AG10803 (cell line): ENCODE measurements at places on chromosomes 6 and 20.
A peak's percentile ranks its signal among the peaks of the same experiment; 100 is the strongest.

DNA sequence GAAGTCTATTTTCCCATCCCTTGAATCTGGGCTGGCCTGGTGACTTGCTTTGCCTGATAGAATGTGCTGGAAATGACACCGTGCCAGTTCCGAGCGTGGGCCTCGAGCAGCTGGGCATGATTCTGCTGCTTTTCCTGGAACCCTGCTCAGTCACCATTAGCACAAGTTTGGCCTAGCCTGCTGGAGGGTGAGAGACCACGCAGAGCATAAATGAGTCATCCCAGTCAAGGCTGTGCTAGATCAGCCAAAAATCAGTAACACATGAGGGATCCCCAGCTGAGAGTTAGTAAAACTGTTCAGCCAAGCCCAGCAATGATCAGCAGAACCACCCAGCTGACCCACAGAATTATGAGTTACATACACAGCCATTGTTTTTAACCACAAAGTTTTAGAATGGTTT, 74.8 kb upstream of the TOP1 start:
- DNase-seq: peak; percentile 63

DNA sequence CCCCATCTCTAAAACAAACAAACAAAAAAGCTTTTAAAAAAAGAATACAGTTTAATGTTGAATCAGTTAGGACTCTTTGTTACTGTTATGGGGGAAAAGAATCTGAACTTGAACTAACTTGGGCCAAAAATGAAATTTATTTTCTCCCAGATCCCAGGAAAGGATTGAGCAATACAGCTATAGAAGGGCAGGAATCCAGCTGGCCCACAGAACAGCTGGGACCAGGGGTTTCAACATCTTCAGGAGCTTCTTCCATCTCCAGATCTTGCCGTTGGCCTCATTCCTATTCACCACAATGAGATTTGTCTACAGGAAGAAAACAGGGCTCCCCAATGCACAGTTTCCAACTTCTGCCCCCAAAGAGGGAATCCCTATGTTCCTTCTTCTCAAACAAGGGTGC, 43.2 kb upstream of the AKAP12 start:
- DNase-seq: peak; percentile 86

DNA sequence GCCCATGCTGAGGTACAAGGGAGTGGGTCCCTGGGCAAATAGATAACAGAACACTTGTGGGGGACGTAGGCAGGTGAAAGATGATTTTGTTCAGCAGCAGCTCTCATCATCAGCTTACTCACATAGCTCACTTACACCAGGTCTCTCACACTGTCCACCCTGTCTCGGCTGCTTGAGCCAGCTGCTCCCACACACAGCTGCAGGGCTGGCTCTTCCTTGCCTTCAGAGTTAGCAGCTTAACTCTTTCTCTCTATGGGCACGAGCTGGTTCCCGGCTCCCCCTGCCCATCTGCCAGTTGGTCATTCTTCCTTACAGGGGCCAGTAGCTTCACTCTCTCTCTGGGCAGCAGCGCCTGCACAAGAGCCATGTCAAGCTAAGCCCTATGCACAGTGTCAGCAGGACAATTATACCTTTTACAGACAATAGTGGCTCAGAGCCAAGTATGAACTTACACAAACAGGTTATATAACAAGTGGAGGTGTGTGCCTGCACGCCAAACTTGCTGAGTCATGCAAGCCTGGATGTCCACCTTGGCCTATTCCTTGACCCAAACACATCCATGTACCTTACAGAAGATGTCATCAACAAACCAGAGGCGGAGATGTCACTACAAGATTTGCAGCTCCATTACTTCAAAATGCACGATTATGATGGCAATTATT, 18.7 kb downstream of the ZNF391 start:
- DNase-seq: no peak

GRCh38 chr20:3825526-3825925, 5.2 kb downstream of the AP5S1 start:
- no peak for DNase-seq

DNA sequence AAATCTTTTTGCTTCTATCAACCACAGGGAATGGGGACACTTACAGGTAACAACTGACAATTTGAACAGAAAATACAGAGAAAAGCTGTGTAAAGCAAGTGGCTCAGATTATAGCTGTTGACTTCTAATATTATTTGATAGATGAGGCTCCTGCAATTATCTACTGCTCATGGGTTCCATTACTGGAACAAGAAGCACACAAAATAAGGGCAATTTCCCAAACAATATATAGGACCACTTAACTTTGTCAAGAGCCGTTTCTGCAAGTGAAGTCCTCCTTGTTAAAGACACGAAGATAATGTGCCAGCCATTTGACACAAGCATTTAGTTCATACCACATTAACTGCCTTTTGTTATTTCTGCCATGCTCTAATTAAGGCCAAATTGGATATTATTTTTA, 315.5 kb upstream of the ARID1B start:
- DNase-seq: no peak

DNA sequence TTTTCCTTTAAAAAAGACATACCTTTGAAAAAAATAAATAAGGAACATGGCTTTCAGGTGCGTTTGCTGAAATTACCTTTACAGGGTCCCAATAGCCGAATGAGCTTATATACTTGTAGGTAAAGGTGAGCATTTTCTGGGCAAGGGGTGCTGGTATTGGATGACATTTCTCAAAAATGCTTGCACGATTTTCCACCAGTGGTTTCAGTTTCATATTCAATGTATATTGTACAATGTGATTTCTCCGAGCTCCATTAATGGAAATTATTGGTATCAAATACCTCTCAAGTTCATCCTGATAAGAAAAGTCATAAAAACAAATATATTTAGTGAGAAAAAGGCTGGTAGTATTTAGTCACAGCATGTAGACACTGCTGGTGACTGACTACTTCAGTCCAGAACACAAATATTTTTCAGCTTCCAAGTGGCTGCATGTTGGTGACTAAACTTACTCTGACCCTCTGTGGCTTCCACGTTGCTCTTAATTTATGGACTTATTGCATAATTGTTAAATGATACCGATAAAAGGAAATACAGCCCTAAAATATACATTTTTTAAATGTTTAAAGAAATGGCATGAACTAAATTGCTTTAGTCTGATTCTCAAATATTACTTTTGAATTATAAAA, 32.9 kb upstream of the ZBTB24 start:
- DNase-seq: peak; percentile 8

DNA sequence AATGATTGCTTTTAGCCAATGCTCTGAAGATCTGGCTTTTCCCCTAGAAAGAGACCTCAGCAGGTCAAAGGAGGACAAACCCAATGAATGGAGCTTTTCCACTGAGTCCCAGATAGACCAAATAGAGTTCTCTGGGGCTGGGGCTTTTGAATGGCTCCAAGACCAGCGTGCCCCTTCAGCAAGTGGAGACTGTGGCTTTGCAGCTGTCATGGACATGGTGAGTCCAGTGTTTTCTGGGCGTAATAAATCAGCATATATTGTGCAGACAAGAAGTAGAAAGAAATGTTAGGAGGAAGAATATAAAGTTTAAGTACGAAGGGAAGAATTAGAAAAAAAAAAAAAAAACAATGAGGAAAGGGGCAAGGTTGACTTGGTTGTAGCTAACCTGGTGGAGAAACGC, 28.1 kb downstream of the ULBP1 start:
- DNase-seq: no peak

- DNase-seq: peak; percentile 55
These were observed 188.1 kb downstream of the UBE3D start for GRCh38 chr6:82877213-82878195.

- no peak for DNase-seq
These were observed 94.8 kb downstream of the MBOAT1 start for GRCh38 chr6:20117474-20117873.

GRCh38 chr6:21868226-21868625, 274.7 kb downstream of the SOX4 start:
- DNase-seq: no peak

GRCh38 chr20:47663354-47664067, 121.8 kb downstream of the SULF2 start:
- peak; percentile 73 for DNase-seq

DNA sequence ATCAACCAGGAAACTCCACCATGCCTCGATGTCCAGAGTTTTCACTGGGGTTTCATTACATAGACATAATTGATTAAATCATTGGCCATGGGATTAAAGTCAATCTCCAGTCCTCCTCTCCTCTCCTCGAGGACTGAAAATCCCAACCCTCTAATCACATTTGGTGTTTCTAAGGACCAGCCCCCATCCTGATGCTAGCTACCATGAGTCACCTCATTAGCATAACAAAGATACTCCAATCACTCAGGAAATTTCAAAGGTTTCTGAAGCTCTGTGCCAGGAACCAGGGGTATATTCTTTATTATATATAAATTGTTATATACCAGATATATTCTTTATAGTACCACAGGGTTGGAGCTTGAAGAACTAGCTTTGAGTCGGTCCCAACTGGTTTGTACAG, 212.9 kb upstream of the PRND start:
- no peak for DNase-seq

DNA sequence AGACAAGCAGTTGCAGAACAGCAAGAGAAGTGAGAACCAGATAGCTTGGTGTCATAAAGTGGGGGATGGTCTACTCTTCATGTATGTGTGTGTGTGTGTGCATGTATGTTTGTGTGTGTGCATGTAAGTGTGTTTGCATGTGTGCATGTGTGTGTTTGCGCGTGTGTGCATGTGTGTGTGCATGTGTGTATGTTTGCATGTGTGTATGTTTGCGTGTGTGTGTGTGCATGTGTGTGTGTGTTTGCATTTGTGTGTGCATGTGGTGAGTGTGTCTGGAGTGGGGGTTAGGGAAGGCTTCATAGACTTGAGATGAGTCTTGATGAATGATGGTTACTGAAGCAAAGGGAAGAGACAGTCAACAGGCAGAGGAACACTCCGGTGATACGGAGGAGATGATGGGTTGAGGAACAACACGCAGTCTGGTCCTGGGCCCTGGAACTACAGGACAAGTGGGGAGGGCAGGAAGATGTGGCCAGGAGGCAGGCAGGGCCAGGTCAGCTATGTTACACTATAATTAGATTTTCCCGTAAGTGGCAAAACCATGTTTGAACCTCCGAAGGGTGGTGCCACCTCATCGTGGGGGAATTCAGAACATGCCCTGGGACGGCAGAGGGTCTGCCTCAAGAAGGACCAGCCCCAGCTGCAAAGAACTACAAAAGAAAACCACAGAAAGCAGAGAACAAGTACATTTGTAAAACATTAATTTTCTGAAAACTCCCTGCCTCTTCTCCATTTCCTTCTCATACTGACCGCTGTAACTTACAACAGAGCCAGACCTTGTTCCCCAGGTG, 38.7 kb upstream of the PDE10A start:
- DNase-seq: no peak

GRCh38 chr6:131000544-131000943, 62.5 kb downstream of the EPB41L2 start:
- DNase-seq: no peak

GRCh38 chr6:133240511-133241085, 559 bp upstream of the EYA4 start:
- no peak for DNase-seq

DNA sequence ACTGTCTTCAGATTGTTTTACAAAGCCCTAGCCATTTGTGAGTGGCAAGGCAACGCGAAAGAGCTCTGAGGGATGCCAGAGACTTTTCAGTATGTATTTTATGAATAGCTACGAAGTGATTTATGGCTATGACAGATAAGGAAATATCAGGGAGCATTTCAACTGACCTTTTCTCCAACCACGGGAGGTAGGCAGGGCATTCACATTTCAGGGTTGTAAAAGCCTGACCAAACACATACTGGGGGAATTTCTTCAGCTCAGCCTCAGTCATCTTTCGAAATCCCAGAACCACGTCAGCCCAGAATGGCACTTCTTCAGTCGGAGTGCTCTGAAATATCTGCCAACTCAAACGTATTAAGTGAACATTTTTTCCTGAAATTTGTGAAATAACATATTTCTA, 10.8 kb downstream of the DDO start:
- DNase-seq: peak; percentile 42

DNA sequence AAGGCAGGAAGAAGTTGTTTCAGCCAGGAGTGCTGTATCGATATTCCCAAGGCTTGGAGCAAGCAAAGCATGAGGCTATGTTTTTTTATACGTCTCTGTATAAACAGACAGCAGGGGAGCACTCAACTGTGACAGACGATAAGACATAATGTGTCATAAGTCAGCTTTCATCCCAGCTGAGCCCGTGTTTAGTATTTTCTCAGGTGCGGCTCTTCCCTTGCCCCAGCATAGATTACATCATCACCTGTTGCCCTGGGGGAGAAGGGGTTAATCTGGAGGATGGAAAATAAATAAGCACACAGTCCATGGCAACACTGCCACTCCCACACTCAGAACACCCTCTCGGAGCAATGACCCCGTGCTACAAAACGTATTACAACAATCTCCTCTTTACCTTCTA, 22.1 kb upstream of the KCNK5 start:
- DNase-seq: no peak

DNA sequence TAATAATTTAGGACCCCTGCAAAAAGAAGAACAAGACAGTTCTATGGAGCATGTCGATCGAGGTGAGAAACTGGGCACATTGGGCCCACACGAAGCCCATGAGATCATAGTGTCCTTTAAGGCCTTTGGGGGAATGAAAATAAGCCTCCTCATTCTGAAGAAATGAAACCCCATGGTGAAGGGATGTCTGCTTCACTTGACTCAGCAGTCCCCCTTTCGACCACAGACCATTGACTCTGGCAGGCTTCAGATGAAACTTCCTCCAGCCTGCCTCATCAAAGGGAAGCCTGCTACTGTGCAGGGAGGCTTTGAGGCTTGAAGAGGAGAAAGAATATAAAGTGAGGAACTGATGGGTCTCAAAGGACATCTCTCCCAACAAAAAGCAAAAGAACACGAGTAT, 144.2 kb upstream of the FBXL4 start:
- no peak for DNase-seq

- DNase-seq: no peak
These were observed 56.7 kb downstream of the APCDD1L start for GRCh38 chr20:58458342-58459057.

GRCh38 chr6:110295451-110296165, 62.5 kb downstream of the METTL24 start:
- DNase-seq: no peak

DNA sequence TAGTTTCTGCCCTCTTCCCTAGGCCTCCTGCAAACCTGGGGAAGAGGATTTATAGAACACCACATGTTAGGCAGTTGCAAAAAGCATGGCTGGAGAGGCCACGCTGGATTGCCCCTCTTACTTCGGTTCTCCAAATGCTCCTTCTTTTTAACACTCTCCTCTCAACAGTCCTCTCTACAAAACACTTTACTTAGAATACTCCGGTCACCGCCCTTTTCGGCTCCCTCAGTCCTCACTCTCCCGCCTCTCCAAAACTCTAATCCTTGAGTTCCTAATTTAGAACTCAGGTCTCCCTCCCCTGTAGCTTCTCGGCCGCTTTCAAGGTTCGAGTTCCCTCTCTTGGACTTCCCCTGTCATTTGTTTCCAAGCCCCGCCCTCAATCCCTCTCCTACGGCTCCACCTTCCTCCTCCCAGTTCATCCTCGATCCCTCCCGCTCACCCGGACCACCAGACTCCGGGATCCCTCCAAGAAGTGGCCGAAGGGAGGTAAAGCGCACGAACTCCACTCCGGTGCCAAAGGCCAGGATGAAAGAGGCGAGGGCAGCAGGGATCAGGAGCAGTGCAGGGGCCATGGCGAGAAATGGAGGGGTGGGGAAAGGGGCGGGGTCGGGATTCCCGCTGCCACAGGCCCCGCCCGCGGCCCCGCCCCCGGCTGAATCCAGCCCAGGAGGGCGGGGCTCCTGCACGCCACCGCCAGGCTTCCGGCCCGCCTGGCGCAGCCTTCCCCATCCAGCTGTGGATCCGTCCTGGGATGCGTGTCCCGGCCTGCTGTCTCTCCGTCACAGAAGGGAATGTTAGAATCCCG, at the start of gene NRM:
NRM (minus strand) TSS at position 582 of the 805 bp plus-strand sequence; CDS start at position 572, 10 bp downstream.
- peak; percentile 87 for DNase-seq

- no peak for DNase-seq
These were observed 4.0 kb upstream of the RAB5IF start for GRCh38 chr20:36601540-36601939.

- DNase-seq: peak; percentile 17
These were observed 49.2 kb downstream of the CDH26 start for GRCh38 chr20:60007464-60007863.
